Upper lobe of right lung (tissue), 1 donor: ENCODE measurements at places on chromosomes 2 and 18. TPM values are rescaled to one million over a fixed set of nuclear protein-coding genes. Genes with fewer than 3 reads are reported as not detected.

The RAPGEF4 gene
- 21.8 TPM for total RNA-seq

The GAL3ST2 gene
- not detected for total RNA-seq

DNA sequence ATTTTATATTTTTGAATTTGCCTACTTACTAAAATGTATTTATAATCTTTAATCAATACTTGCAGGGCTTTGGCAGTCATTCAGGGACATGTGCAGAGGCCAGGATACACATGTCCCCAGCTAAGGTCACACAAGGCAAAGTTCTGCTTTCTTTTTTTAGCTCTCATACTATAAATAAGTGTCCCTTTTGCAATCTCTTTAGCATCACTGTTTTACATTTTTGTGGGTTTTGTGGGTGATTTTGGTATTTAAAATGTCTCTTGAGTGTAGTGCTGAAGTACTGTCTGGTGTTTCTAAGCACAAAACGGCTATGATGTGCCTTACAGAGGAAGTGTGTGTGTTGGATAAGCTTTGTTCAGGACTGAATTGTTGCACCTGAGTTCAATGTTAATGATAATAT lies 309.0 kb upstream of the GULP1 start:
- no peak for DNase-seq

- no peak for DNase-seq
These were observed 77.6 kb downstream of the RBMS1 start for GRCh38 chr2:160415991-160416390.

DNA sequence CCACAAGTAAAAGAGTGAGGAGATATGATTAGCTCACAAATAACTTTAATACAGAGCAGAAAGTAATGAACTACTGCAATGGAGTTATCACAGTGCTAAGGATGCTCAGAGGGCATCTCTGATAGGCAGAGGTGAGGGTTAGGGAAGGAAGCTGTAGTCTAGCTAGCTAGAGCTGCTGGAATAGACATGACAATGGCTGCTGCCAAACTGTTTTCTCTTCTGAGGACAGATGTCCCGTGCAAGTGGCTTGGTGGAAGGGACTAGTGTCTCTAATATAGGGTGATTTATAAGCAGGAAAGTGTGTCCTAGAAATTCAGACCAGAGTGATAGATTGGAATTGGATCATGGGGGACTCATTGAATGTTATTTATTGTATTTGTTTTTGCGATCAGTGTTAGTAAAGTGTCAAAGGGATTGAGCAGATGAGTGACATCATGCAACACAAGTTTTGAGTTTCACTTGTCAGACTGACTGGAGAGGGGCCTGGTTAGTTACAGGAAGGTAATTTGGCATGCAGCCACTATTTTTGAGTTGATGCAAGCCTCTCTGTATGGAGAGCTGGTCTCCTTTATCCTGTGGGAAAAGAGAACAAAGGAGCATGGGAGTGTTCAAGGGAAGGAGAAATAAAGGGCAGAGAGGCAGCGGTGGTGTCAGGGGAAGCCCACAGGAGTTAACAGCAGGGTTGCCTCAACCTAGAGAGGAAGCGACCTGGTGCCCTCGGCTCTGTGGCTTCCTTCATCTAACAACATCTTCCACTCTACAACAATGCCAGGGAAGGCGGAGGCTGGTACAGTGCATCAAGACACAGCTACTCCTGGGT lies 1.9 kb downstream of the CTLA4 start:
- DNase-seq = no peak

DNA sequence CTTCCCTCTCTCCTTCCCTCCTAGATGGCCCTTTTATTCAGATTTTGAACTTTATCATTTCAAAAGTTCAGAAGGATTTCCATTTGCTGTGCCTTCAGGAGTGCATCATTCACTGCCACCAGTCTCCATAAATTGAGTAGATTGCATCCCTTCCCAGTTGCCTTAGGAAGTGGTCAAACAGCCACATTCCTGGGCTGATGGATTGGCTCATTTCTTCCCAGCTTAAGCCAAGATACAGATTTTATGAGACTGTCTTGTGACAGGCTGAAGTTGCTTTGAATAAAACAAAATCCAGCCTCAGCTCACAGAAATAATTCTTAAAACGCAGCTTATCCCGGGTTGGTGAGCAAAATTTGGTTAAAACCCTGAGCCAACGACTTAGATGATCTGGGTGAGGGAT lies 9.8 kb downstream of the NRP2 start:
- DNase-seq = no peak

The RFTN2 gene
- 12.3 TPM for total RNA-seq

DNA sequence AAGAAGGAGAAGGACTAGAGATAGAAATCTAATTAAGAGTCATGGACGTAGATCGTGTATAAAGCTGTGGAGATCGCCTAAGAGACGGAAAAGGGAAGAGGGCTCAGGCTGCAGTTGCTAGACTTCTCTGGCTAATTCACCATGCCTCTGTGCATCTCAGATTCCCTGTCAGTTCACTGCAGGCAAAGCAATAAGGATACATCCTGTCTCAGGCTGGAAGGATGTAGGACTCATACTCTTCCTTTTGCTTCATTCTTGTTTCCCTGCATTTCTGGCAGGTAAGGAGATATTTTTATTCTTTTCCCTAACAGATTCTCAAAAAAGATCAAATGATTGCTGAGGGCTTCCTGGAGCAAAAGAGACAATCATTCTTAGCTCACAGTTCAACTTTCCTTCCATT lies 112.5 kb downstream of the AP1S3 start:
- DNase-seq = no peak

The ESPNL gene
- total RNA-seq = 0.35 TPM
